A673 (cell line): ENCODE measurements at places on chromosomes 2 and 18. TPM values are rescaled to one million over a fixed set of nuclear protein-coding genes. Genes with fewer than 3 reads are reported as not detected.

DNA sequence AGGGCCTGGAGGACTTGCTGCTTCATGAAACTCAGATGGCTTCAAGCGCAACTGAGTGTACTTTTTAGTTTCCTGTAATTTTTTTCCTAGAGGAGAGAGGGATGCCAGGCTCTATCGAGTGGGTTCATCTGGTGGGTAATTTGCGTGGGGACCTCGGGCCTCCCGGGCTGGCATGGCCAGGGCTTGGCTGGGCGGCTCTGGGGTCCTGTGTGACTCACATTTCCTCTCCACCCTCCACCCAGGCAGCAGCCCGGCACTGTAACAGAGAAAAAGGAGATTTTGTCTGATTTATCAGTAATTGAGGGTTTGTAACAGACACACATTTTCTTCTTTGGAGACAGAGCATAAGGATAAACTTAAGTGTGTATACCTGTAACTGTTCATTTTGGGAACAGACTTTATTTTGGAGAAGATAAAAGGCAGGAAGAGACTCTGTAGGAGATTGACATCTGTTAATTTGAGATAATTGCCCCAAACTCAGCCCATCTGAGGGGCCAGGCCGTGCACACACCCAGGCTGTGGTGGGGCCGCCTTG, 64.3 kb downstream of the NFATC1 start:
- no peaks in the 10 kb centered on the region for H3K27me3 ChIP-seq
- no peak overlapping the region for H3K4me3 ChIP-seq
- no peak for DNase-seq

GRCh38 chr2:43345872-43346271, 119.5 kb upstream of the ZFP36L2 start:
- H3K27ac ChIP-seq: no peak overlapping the region
- H3K36me3 ChIP-seq: no peaks in the 10 kb centered on the region
- no peaks in the 10 kb centered on the region for H3K4me1 ChIP-seq
- no peak overlapping the region for H3K4me3 ChIP-seq

DNA sequence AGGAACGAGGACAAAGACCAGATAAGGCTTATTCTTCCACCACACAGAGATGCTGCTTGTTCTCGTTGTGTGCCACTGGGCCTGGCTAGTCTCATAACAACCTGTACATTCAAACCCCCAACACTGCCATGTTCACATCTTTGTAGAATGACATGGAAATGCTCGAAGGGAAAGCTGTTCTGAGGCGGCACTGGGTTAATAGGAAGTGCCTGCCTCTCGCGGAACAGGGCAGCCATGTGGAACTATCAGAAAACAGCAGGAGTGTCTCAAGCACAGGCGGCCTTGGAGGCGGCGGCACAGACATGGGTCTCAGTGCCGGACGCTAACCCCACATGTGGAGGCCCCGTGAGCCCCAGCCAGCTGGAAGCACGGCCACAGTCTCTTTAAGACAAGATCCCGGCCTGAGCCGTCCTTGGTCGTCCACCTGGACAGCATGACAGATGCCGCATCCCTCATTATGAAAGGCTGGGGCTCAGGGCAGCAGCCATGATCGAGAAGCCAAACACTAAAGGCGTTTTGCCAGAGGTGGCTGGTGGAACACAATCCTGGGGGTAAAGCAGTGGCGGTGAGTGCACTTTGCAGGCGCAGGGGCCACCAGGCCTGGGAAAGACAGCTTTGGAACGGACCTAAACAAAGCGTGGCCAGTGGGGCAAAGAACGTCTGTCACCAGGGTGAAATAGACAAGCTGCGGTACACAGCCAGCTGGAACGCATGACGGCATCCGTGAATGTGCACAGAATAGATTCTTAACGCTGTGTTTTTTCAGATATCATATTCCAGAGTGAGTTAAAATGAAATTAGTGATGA, 161.0 kb downstream of the HDAC4 start:
- DNase-seq: no peak
- H3K4me1 ChIP-seq: peaks cover under 1% of the 10 kb centered on the region
- no peak overlapping the region for H3K27ac ChIP-seq
- no peaks in the 10 kb centered on the region for H3K36me3 ChIP-seq
- no peaks in the 10 kb centered on the region for H3K27me3 ChIP-seq
- no peak overlapping the region for H3K4me3 ChIP-seq

- no peak overlapping the region for H3K4me3 ChIP-seq
- H3K27ac ChIP-seq: no peak overlapping the region
- H3K4me1 ChIP-seq: no peaks in the 10 kb centered on the region
These were observed 173.3 kb upstream of the PIEZO2 start for GRCh38 chr18:11322716-11323115.

- H3K27me3 ChIP-seq: peaks cover 4% of the 10 kb centered on the region
- no peak overlapping the region for H3K27ac ChIP-seq
- peaks cover 4% of the 10 kb centered on the region for H3K4me1 ChIP-seq
These were observed 22.0 kb downstream of the SLC14A1 start for GRCh38 chr18:45745817-45746461.

DNA sequence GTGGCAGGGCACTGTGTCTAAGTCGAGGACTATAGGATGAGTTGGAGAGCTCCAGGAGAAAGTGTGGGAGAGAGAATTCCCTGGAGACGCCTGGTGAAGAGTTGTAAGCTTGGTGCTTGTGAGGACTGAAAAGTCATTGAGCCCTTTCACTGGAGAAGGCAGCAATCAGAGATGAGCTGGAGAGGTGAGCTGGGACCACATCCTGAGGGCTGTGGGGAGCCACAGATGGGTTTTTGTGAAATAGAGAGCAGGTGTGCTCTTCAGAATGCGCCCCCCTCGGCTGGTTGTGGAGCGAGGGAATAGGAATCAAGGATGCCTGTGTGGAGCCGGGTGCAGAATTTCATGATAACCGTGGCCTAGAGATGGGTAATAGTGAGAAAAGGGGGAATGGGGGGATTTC, 224.3 kb downstream of the KLHL29 start:
- no peaks in the 10 kb centered on the region for H3K27me3 ChIP-seq
- H3K36me3 ChIP-seq: no peaks in the 10 kb centered on the region
- no peak for DNase-seq
- H3K27ac ChIP-seq: no peak overlapping the region

GRCh38 chr2:78766459-78766858, 259.0 kb upstream of the REG3G start:
- H3K36me3 ChIP-seq: no peaks in the 10 kb centered on the region
- H3K27ac ChIP-seq: no peak overlapping the region
- H3K4me3 ChIP-seq: no peak overlapping the region
- H3K27me3 ChIP-seq: no peaks in the 10 kb centered on the region
- H3K4me1 ChIP-seq: no peaks in the 10 kb centered on the region

GRCh38 chr18:13725566-13726231, 659 bp downstream of the FAM210A start:
- no peaks in the 10 kb centered on the region for H3K36me3 ChIP-seq
- peak overlapping the region; percentile 89 for H3K4me3 ChIP-seq
- H3K27me3 ChIP-seq: no peaks in the 10 kb centered on the region
- peak overlapping the region; percentile 95 for H3K27ac ChIP-seq
- no peak for DNase-seq

DNA sequence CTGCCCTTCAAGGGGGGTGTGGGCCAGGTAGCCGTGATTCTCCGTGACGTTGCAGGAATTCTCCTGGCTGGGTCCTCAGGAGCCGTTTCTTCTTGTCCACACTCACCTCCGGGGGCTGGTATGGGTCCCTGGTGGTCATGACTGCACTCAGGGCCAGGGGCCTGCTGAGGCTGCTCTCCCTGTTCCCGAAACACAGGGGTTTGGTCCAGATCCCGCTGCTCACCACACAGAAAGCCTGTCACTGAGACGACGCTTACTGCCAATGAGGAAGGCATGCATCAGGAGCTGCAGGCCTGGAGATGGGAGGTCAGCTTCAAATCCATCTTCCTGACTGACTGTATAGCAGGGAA, 160.7 kb downstream of the RTP5 start:
- H3K4me1 ChIP-seq: no peaks in the 10 kb centered on the region
- no peak overlapping the region for H3K27ac ChIP-seq
- no peaks in the 10 kb centered on the region for H3K27me3 ChIP-seq
- DNase-seq: no peak
- no peak overlapping the region for H3K4me3 ChIP-seq

- H3K4me3 ChIP-seq: no peak overlapping the region
- no peak overlapping the region for H3K27ac ChIP-seq
- H3K27me3 ChIP-seq: no peaks in the 10 kb centered on the region
- no peaks in the 10 kb centered on the region for H3K4me1 ChIP-seq
These were observed 38.5 kb upstream of the GPR17 start for GRCh38 chr2:127607399-127607908.

DNA sequence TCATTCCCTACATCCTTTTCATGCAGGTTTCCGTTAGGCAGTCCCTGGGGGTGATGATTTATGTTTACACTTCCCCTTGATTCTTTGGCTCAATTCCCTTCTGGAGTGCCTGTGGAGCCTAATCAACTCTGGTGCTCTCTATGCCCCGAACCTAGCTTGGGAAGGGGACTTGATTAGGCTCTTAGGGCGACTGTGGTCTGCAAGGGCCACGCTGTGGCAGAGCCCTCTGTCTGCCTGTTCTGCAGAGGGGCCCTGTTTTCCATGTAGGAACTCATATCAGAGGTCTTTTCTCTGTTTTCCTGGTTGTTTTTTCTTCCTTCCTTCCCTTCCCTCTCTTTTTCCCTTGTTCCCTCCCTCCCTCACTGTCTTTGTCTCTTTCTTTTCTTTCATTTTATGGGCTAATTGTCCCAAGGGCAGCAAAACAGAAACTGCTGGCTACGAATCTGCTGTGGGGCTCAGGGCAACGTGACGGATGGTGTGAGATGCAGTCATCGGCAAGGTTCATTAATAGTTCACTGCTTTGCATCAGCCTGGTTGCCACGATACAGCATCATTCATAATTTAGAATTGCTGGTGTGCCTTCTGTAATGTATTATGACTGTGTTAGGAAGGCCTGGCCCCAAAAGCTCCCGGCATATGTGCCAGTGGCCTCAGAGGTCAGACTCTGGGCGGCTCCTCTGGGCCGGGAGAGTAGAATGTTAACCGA, 134.5 kb downstream of the NAPG start:
- H3K27me3 ChIP-seq: no peaks in the 10 kb centered on the region
- H3K4me3 ChIP-seq: no peak overlapping the region

The CFAP65 gene
- total RNA-seq: 0.13 and 0.83 TPM in 2 replicates

The CD8B2 gene
- total RNA-seq: not detected in 2 replicates

The CXCR1 gene
- not detected in 2 replicates for total RNA-seq

The PLCD4 gene
- 0.24 and 0.39 TPM in 2 replicates for total RNA-seq

The CAD gene
- total RNA-seq: 194 and 210 TPM in 2 replicates

The XIRP2 gene
- total RNA-seq: 0.04 and 0.17 TPM in 2 replicates

The GPR155 gene
- total RNA-seq: not detected in 2 replicates

The NPAS2 gene
- 9.4 and 10.8 TPM in 2 replicates for total RNA-seq

The CDH2 gene
- total RNA-seq: 15.0 and 30.2 TPM in 2 replicates
